ENCODE measurements at places on chromosomes 7 and 10.

DNA sequence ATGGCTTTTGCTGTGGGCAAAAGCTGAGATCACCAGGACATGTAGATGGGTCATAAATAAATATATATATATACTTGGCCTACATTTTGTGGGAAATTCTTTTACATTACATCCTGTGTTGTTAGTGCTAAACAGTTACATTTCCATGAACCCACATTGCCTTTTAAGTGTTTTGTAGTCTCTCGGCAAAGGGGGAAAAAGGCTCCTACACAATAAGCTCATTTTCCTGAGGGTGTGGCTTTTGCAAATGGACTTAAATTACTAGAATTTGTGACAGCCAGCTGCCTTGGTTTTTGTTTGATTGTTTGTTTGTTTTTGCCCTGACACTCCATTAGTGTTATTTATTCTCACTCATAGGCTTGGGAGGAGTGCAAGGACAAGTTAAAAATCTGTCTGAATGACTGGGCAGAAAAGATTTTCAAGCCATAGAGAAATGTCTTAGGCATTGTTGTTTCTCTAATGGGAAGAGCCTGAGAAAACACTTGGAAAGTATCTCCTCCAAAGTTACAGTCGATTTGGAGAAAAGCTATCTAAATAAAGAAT lies 128.8 kb downstream of the DGKB start:
- peak; percentile 70 for DNase-seq

- peak; percentile 15 for DNase-seq
Measured at GRCh38 chr10:43166880-43167497, 28.7 kb downstream of the CSGALNACT2 start.

DNA sequence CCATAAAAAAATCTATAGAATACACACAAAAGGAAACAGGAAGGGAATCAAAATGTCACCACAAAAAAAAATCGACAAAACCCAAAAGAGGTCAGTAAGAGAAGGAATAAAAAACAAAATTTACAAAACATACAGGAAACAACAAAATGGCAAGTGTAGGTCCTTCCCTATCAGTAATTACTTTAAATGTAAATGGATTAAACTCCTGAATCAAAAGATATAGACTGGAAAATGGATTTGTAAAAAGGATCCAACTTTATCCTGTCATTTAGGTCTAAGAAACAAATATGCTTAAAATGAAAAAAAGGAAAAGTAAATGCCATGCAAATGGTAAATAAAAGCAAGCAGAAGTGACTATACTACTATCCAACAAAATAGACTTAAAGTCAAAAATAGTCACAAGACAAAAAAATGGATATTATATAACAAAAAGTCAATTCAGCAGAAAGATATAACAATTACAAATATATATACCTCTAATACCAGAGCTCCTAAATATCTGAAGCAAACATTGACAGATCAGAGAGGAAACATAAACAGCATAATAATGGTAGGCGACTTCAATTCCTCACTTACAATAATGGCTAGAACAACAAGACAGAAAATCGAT lies 2.0 kb downstream of the OR13A1 start:
- no peak for DNase-seq

DNA sequence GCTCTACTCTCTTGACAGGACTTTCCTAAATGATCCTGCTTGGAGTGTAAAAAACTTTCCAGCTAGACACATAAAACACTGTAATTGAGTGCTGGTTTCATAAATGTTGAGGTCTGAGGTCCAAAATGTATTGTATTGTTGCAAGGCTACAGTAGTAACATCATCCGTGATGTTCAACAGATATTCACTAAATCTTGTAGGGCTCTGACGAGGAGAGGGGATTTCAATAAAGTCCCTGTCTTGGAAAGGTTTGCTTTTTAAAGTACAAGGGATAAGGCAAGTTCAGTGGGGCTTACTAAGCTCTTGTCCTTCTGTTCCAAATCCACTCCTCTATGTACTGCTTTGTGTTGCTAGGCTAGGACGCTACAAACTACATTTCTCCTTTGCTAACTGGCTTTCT lies 48.9 kb downstream of the FHIP2A start:
- no peak for DNase-seq

- no peak for DNase-seq
Measured at GRCh38 chr10:47332371-47332770, 10.1 kb downstream of the GDF2 start.

- DNase-seq: no peak
Measured at GRCh38 chr10:108003576-108003975, 839.1 kb upstream of the SORCS1 start.

DNA sequence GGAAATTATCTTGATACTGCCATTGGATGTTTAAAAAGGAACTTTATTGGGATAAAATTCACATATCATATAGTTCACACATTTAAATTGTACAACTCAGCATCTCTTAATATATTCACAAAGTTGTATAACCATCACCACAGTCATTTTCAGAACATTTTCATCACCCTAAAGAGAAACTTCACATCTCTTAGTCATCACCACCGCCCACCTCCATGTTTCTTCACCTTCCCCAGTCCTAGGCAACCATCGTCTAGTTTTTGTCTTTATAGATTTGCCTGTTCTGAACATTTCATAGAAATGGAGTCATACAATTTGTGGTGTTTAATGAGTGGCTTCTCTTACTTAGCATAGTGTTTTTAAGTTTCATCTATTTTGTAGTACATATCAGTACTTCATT lies 96.6 kb downstream of the ANKRD30A start:
- DNase-seq: no peak

- peak; percentile 63 for DNase-seq
Measured at GRCh38 chr7:76303202-76304147, 1.0 kb downstream of the HSPB1 start.

GRCh38 chr10:122368502-122369254 lies 5.8 kb upstream of the PLEKHA1 start:
- DNase-seq: peak; percentile 70

- no peak for DNase-seq
Measured at GRCh38 chr7:30263090-30263710, 21.2 kb upstream of the ZNRF2 start.

DNA sequence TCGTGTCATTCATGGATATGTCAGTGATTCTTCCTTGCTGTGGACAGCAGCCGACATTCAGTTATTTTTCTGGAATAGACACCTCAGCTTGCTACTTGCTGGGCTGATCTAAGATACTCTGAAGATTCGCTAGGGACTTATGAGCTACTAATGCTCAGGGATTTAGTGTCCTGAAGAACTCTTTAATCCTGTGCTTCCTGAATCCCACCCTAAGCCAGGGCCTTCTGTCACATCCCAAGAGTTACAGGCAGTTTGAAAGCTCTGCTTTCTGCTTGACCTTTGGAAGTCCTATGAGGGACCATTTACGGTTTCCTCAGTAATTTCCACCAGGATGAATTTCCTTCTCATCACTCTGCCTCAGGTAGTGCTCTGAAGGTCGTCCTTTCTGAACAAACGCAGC lies at the start of gene PDE6C:
Gene PDE6C (plus strand): TSS at position 227 of the 400 bp plus-strand sequence. CDS start 189 bp downstream, outside the sequence.
- DNase-seq: no peak

- DNase-seq: no peak
Measured at GRCh38 chr10:26806557-26806956, 54.2 kb downstream of the ABI1 start.

GRCh38 chr10:122526892-122527291 lies 33.7 kb upstream of the DMBT1 start:
- no peak for DNase-seq

DNA sequence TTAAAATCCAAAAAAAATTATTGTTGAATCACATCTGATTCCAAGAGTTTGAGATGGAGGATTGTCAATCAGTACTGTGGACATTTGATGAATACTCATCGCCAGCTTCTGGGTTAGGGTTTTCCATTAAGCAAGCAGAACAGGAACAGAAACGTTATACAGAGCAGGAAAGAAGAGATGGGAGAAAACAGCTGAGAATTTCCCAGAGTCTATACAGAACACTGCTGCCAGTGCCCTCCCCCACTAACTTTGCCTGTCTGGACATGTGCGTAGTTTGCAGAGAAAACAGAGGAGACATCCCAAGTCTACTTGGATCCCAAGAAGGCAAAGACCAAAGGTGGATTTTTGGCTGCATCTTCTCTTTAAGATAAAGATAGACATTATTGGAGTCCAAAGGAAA lies 19.0 kb downstream of the C10orf90 start:
- DNase-seq: no peak

DNA sequence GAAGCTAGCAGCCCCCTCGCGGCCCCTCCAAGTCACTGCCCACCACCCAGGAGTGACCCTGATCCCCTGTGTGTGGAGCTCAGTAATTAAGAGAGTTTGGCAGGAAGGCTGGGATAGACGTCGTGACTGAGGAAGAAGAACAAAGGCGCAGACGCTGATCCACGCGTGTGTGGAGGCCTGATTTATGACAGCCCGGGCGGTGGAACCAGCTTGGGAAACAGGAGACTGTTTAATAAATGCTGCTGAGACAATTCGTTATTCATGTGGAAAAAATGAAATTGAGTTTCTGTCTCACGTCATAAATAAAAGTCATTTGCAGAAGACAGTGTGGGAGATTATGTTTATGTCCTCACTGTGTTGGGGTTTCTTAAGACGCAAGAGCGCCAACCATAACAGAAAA lies 130.8 kb downstream of the ELFN1 start:
- DNase-seq: no peak

GRCh38 chr10:22340329-22341189 lies 4.7 kb upstream of the SPAG6 start:
- peak; percentile 26 for DNase-seq

DNA sequence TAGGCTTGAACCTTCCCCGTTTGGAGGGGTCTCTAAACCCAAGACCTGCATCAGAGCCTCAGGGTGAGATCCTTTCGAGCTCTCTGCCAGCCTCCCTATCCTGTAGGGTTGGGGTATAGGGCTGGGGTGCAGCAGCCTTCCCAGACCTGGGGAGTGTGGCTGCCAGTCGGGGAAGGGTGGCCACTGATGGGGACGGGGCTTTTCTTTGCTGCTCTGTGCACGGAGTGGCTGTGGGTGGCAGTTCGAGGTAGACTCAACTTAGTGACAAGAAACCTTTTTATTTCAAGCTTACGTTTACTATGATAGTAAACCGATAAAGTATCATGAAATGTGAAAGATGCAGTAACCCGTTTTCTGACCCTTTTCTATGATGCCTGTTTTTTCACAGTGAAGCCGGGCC lies 13.0 kb downstream of the ZNF316 start:
- DNase-seq: no peak

DNA sequence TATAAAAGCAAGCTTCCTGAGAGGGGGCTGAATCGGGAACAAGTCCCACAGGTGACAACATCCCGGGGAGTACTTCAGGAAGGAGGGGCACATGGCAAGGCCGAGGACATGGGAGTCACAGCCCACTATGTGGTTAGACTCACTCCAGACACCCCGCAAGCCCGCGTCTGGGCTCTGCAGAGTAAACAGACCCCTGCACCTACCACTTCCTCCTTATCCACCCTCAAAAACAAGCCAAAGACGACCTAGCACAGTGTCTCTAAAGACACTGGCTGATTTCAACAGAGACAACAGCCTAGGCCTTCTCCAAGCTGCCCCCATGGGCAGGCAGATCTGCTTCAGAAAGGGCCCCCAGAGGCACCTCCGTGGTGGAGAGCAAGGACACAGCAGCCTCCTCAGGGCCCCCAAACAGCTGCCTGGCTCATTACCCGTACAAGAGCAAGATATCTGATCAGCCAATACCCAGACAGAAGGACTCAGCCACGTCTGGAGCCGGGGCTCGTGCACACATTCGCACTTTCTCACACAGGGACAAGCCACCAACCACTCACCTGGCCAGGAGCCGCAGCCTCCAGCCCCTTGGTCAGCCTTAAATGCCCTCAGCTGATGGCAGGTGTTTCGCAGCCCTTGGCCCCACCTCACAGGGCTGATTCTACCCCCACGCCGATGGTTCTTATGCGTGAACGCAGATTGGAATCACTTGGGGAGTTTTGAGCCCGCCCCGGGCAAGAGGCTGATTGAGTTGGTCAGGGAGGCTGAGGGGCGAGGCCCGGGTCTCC lies 10.7 kb upstream of the KPNA7 start:
- DNase-seq: no peak

DNA sequence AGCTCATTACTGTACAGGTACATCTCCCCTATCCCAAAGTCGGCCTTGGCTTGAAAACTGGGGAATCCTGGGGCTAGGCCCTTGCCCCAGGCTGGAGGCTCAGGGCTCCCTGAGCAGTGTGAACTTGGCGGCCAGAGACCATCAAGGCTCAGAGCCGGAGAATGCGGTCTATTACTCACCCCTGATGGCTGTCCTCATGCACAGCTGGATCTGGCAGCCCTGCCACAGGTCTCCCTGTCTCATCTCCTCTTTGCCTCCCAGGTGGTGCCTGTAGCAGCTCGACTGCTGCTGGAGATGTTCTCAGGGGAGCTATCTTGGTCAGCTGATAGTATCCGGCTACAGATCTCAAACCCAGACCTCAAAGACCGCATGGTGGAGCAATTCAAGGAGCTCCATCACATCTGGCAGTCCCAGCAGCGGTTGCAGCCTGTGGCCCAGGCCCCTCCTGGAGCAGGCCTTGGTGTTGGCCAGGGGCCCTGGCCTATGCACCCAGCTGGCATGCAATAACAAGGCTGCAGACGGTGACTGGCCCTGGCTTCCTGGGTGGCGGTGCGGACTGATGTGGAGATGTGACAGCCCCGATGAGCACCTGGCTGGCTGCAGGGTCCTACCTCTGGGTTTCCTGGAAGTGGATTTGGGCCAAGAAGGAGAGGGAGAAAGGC lies 10.7 kb downstream of the IRF5 start:
- no peak for DNase-seq

DNA sequence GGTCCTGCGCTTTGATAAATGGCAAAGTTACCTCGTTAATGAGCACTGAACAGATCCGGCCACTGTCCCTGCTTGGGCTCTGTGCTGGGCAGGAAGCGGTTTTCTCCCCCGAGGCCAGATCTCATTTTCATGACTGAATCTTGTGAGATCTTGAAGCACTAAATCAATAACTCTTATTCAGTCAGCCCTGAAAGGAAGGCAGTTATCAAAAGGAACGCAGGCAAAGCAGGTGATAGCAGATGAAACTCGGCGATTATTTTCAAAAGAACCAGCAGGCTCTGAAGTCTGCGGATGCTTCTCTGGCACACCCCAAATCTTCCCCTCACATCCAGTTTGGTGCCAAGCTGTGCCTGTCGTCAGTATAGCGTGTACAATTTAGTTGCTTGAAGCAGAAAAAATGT lies 228.7 kb downstream of the BAMBI start:
- no peak for DNase-seq
